ENCODE measurements at places on chromosomes 12 and 14.

DNA sequence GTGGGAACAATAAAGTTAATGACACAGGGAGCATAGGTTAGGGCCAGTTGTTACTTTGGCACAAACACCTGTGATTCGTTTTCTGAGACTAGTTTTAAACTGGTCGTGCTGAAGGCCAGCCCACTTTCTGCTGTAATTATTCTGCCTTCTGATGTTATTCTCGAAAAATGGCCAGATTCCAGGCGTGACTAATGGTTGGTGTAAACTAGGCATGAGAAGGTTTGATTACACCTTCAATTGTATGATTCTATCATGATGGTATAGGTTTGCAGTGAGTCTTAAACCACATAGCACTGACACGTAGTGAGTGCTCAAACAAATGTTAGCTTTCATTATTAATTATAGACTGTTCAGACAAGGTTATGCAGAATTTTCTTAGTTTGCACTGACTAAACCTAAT is 39.0 kb downstream of the CKB start:
- DNase-seq: no peak

DNA sequence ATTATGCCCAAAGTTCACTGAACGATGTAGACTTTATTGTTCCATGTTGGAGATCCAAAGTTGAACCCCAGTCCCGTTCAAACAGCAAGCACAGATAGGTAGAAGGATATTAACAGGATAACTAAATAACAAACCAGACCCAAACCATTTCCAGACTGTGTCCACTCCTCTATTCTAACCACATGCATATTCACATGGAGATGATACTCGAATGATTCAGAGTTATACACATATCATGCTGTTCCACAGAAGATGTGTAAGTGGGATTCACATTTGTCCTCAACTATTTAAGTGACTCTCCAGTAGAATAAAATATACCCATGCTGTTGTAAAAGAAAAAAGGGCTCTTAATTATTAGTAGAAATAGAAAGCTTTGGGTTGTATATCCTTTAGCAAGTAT is 185.9 kb downstream of the ITPR2 start:
- no peak for DNase-seq

DNA sequence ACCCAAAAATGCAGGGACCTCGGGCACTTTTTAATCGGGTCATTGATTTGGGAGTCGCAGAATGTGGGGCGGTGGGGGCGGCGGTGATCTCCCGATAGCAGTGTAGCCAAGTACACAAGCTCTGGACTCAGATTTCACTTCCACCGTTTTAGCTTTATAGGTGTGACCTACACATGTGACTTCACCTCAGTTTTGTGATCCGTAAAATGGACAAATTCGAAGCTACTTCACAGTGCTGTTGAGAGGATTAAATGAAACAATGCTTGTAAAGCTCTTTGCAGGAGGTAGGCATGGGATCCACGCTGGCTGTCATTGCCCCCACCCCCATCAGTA is 478 bp downstream of the RITA1 start:
- DNase-seq: no peak

GRCh38 chr12:6828781-6829535 is 751 bp downstream of the P3H3 start:
- no peak for DNase-seq

GRCh38 chr14:99391671-99392070 is 89.0 kb downstream of the SETD3 start:
- DNase-seq: no peak

GRCh38 chr14:54864526-54864925 is 38.1 kb downstream of the GCH1 start:
- no peak for DNase-seq

GRCh38 chr12:49975318-49975761 is 2.6 kb downstream of the AQP6 start:
- no peak for DNase-seq

- no peak for DNase-seq
Measured at GRCh38 chr12:19683178-19683927, 244.1 kb downstream of the AEBP2 start.

DNA sequence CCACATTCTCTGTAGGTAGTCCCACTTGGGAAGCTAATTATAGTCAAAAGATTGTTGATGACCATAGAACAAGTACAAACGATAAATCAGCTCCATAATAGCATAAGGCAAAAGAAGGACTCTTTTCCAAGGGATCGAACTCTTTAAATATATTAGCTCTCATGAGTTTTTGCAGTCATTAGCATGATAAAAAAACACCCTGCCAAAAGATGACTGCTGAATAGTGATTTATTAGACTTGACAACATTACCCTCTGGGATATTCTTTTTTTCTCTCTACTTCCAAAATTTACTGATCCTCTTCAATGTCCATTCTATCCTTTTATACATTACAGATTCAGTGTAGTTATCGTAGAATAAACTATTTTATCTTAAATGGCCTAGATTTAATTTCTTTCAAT is 14.2 kb downstream of the EPYC start:
- no peak for DNase-seq

- DNase-seq: no peak
Measured at GRCh38 chr14:24315807-24316596, 4.7 kb downstream of the LTB4R start.

- no peak for DNase-seq
Measured at GRCh38 chr14:75373133-75373532, 54.7 kb upstream of the JDP2 start.

GRCh38 chr14:100683578-100683977 is 43.1 kb upstream of the DLK1 start:
- DNase-seq: no peak

DNA sequence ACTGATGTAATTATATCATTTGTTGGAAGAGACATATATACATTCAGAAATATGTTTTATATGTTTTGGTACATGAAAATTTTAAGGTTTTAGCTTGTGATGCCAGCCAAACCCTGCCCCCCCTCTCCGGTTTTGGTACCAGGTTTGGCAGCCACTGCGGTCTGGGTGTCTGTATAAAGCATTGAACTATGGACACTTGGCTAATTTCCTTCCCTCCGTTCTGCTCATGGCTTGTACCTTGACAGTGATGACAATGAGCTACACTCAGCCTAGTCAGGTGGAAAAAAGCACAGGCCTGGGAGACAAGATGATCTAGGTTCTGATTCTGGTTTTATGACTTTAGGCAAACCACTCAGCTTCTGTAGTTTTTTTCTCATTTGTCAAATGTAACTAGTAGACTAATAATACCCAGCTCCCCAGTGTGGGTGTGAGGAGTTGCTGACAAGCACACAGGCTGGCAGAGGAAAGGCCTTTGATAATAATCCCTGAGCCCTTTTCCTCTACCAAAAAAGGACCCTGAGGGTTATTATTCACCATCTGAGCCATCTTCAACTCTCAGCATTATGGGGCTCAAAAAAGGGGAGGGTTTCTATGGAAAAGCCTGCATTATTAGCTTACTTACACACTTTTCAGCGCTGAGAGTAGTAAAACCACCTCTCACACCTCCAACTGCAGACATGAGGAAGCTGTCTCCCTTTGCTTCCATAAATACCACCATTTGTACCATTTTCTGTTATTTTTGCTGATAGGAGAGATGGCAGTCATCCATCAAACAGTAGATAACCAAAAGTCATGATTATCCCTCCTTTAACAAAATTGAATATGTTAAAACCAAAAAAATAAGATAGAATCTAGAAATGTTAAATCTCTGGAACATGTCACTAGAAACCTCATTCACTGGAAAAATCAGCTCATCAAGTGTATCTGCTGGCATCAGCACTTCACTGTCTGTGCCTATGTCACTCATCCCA is 76.3 kb upstream of the PSMC1 start:
- DNase-seq: no peak

- DNase-seq: no peak
Measured at GRCh38 chr12:69897744-69898143, 72.7 kb downstream of the MYRFL start.

DNA sequence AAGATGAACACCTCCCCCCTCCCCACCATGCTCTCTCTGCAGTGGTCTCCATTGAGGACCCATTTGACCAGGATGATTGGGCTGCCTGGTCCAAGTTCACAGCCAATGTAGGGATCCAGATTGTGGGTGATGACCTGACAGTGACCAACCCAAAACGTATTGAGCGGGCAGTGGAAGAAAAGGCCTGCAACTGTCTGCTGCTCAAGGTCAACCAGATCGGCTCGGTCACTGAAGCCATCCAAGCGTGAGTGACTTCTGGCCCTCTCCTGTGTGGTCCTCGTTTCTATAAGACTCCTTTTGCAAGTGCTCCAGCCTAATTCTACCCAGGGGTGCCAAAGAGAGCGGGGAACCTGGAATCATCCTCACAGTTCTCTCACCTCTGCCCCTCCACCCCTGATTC is 6.2 kb upstream of the ATN1 start:
- DNase-seq: no peak

DNA sequence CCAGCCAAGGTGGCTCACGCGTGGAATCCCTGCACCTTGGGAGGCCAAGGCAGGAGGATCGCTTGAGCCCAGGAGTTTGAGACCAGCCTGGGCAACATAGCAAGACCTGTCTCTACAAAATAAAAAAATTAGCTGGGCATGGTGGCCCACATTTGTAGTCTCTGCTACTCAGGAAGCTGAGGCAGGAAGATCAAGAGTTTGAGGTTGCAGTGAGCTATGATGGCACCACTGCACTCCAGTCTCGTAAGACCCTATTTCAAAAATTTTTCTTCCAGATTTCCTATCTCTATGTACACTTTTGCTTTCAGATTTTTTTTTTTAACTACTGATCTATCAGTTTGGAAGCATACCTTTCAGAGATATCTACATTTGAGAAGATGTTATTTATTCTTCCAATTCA is 15.3 kb downstream of the SNX6 start:
- DNase-seq: no peak
